Psoas muscle (tissue), 8 donors: ENCODE measurements at places on chromosomes 5 and 9. TPM values are rescaled to one million over a fixed set of nuclear protein-coding genes. Genes with fewer than 3 reads are reported as not detected.

DNA sequence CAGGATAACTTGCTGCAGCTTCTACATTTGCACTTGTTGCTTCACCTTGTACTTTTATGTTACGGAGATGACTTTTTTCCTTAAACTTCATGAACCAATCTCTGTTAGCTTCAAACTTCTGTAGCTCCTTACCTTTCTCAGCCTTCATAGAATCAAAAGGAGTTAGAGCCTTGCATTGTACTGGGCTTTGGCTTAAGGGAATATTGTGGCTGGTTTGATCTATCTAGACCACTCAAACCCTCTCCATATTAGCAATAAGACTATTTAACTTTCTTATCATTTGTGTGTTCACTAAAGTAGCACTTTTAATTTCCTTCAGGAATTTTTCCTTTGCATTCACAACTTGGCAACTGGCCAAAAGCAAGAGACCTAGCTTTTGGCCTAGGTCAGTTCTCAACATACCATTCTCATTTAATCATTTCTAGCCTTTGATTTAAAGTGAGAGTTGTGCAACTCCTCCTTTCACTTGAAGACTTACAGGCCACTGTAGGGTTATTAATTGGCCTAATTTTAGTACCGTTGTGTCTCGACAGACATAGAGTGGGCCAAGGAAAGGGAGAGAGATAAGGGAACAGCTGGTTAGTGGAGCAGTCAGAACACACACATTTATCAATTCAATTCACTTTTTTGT lies 63.7 kb downstream of the SHOC1 start:
- H3K27me3 ChIP-seq, result no peaks in the 10 kb centered on the region
- DNase-seq, result no peak
- H3K4me1 ChIP-seq, result no peaks in the 10 kb centered on the region

GRCh38 chr9:113590991-113591898 lies 127.7 kb downstream of the RGS3 start:
- H3K36me3 ChIP-seq, result no peaks in the 10 kb centered on the region
- H3K27ac ChIP-seq, result peak overlapping the region; percentile 60
- H3K4me3 ChIP-seq, result no peak overlapping the region
- peak; percentile 81 for DNase-seq
- H3K27me3 ChIP-seq, result no peaks in the 10 kb centered on the region
- peaks cover 29% of the 10 kb centered on the region for H3K4me1 ChIP-seq

DNA sequence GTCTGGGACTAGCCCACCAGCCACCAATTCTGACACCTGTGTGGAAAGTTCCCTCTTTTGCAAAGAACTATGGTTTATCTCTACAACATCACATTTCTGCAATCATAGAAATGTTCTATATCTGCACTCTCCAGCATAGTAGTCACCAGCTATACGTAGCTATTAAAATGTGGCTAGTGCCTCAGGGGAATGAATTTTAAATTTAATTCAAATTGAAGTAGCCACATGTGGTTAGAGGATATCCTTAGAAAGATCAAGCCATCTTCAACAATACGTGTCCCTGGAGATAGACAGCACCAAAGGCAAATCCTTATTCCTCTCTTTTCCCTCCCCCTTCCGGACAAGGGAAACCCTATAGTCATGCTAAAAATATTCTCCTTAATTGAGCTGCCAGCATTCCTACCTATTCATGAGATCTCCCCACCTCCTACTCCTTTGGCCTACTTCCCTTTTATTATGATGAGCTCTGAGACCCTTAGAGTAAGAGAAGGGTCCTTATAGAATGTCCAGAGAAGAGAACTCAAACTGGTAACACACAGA lies 11.1 kb downstream of the LCP2 start:
- no peaks in the 10 kb centered on the region for H3K4me1 ChIP-seq
- no peak for DNase-seq
- no peaks in the 10 kb centered on the region for H3K27me3 ChIP-seq
- H3K4me3 ChIP-seq, result no peak overlapping the region
- H3K27ac ChIP-seq, result no peak overlapping the region

Gene PLAC8L1
- 0.49 TPM for total RNA-seq
